ENCODE measurements at places on chromosomes 1 and 21.

DNA sequence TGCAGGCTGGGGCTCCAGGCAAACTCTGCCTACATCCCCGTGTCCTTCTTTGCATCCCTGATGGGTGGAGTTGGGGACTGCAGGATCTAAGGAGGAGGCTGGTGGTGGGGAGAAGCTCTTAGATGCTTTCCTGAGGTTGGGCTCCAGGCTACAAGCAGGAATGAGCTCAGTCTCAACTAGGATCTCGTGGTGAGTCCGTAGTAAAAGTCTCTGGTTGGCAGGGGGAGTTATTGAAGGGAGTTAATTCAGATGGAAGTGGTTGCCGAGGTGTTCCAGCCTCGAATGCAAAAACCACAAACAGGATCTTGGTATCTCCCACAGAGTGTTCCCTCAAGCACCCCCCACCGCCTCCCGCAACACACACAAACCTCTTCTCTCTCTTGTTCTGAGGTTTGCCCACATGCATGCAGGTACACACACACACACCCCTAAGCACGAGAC is 35.0 kb downstream of the TMCC2 start:
- no peak for DNase-seq

- DNase-seq = no peak
These were observed 437.0 kb downstream of the SIPA1L2 start for GRCh38 chr1:232192781-232193450.

DNA sequence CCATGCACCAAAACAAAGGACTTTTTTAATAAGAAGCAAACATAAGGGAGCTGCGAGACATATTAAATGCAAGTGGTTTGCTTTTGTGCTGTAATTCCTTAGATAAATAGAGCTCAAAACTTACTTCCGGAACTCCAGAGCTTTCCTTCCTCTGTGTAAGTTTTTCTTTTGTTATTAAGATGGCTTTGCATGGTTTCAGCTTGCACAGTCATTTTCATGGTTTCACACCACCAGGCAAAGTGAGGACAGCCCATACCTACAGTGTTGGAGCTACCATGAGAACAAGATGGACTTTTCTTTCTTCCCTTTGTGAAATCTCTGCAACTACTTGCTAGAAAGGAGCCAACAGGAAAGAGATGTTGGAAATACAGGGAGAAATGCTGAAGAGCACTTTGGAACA is 368.0 kb downstream of the SETD4 start:
- DNase-seq = no peak

DNA sequence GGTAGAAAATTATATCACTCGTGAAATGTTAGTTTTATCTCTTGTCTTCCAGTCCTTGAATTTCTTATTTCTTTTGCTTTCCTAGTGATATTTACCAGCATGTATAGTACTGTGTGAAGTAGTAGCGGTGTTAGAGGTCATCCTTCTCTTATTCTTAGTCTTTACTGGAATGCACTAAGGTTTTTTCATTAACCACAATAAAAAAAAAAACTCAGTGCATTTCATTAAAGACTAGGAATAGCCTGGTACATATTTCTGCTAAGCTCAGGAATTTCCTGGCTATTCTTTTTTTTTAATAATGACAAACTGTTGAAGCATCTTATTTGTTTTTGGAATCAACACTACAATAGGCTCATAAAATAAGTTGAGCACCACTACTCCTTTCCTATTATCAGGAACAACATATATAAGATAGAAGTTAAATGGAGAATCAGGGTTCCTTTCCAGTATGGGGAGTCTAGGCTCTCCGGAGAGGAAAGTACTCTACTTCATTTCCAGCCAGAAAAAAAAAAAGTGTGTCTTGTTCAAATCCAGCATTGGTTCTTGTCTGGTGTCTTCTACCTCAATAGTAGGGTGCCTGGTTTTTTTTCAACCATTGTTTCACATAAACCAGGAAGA is 60.0 kb downstream of the TNFSF18 start:
- DNase-seq = no peak

- no peak for DNase-seq
These were observed 1.4 kb downstream of the NUDC start for GRCh38 chr1:26922901-26923300.

- no peak for DNase-seq
These were observed 79.8 kb downstream of the PIGK start for GRCh38 chr1:77139389-77139788.

DNA sequence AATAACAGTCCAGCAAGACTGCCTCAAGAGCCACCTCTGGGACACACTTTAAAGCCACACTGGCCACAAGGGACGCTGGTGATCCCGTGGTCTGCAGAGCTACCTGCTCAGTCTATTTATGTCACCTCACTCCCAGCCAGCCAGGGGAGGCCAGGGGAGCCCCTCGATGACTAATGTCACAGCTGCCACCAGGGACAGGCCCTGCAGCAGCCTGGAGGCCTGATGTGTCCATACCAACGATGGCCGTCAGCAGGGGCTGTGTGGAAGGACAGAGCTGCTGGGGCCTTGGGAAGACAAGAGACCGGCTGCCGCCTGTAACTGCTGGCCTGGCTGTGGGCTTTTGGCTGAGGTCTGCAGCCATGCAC is 71.0 kb downstream of the SIK1 start:
- DNase-seq = no peak

DNA sequence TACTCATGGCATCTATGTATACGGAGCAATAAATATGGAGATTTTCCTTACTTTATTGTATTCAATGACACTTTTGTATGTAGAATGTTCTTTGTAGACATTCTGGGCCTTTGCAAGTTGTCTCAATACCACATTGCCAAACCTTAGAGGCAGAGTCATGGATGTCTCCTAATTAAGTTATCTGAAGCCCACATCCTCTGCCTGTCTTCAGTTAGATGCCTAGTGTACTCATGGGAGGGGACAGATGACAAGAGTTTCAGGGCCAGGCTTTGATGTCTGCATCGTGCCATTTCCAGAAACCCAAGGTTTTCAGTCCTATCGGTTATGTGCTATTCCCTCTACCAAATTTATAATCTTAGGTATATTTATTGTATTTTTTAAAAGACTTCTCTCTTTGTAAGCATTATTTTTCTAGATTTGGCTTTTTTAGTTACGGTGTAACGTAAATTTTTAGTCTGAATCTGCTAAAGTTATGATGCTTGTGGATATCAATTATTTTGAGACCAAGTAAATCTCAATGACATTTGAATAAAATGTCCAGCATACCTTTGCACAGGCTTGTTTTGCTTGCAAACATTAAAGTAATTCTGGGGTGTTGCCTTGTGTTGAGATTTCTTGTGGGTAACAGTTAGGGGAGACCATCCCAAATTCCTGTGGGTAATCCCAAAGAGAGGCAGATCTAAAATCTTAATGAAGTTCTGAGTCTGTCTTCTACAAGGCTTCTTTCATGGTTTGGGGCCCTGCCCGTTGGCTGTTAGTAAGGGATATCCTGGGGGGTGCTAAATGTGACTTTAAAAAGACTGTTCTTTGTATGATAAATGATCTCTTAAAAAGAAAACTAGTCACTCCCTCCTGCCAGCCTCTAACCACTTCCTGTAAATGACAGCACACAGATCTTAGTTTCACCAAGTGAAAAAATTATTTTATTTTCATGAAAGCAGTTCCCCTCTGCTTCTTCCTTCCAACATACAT is 8.0 kb upstream of the MACF1 start:
- no peak for DNase-seq

- no peak for DNase-seq
These were observed 83.1 kb downstream of the VWA5B1 start for GRCh38 chr1:20373764-20374163.

DNA sequence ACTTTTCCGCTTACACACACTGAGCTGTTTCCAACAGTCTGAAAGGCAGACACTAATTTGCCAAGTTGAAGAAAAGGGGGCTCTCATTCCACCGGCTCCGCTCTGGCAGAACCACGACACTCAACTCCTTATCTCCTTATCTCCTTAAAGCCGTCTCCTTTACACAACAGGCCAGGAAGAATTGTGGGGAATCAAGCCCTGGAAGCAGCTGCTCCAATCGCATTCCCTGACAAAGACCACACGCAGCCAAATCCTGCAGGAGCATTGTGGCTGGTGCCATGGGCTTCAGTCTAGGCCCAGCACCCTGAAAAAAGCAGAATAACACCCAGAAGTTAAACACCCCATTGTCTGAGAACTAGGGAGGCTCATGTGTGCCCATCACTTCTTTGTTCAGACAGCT is 24.1 kb downstream of the SUSD4 start:
- no peak for DNase-seq
